ENCODE measurements at places on chromosomes 3 and 15.

DNA sequence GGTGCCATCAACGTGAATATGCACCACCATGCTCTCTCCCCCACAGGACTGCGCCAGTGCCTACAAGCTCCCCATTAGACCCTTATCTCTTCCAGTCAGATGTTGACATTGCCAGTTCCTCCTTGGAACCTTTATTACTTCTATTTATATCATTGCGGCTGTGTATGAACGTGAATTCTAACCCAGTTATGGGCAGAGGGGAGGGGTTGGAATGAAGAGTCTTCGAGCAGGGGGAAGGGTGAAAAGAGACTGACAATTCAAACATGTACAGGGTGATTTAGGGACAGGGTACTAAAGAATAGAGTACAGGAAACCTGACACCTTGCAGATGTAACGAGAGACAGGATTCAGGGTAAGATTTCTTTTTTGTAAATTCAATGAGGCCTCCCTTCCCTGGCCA is 41.8 kb upstream of the ST6GAL1 start:
- DNase-seq = no peak

- no peak for DNase-seq
Measured at GRCh38 chr3:74691946-74692345, 77.5 kb upstream of the CNTN3 start.

- no peak for DNase-seq
Measured at GRCh38 chr3:54642147-54642546, 285.7 kb downstream of the LRTM1 start.

- no peak for DNase-seq
Measured at GRCh38 chr3:124845406-124845805, 41.8 kb downstream of the ITGB5 start.

DNA sequence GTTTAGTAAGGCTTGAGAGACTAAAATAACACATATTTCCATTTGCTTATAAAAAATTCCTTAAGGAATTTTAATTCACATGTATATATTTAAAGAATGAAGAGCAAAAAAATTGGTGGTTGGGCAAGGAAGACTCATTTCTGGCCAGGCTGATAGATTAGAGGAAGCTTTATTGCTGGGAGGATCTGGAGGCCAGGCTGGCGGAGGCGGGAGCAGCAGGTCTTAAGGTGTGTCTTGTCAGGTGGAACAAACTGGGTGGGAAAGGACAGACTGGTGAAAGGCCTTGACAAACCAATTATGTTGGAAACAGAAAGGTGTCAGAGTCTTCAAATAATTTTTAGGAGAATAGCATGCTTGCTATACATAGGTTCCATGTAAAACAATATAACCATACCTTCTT is 124.7 kb downstream of the EPHA3 start:
- DNase-seq = no peak

GRCh38 chr3:15218689-15219088 is 12.6 kb downstream of the CAPN7 start:
- no peak for DNase-seq

GRCh38 chr3:37736624-37737023 is 125.1 kb upstream of the CTDSPL start:
- DNase-seq = no peak

DNA sequence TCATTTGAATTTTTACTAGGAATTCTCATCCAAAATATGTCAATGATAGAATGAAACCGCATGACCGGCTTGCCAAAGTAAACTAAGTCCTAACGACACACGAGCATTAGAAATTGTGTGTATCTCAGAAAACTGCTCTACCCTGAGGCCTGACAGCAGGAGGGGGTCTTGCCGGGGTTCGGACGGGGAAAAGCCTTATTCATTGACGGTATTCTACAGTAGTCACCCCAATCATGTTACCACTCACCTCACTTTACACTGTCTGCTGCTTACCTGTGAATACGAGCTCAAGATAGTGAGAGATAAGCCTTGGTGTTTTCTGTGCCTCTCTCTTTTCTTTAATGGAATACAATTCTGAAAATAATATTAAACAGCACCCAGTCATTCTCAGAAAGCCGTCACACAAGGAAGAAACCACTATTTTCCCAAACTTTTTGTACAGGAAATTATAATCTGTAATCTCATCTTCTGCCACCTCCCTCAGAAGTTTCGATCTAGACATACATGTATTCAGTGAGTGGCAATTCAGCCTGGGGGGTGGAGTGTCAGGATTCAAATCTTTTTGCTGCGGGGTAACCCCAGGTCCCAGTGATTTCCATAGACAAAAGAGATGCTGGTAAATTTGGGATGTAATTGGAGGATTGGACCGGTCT is 492 bp upstream of the FAM43A start:
- peak; percentile 46 for DNase-seq

DNA sequence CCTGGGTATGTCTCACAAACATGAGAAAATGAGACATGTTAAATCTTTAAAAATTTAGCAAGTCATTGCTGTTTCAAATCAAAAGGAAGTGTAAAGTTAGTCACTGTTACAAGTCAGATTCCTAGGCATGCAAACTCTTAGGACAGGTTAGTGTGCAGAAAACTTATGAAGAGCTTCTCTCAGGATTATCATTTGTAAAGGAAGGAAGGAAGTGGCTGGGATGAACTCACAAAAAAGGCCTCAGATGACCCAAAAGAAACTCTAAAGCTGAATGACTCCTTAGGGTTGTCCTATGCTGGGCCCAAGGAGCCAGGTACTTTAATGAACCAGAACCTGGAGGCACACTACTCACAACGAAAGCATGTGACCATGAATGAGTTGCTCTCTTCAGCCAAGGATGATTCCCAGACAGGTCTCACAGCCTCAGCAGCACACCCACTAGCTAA is 25.0 kb downstream of the MSL2 start:
- DNase-seq = no peak

DNA sequence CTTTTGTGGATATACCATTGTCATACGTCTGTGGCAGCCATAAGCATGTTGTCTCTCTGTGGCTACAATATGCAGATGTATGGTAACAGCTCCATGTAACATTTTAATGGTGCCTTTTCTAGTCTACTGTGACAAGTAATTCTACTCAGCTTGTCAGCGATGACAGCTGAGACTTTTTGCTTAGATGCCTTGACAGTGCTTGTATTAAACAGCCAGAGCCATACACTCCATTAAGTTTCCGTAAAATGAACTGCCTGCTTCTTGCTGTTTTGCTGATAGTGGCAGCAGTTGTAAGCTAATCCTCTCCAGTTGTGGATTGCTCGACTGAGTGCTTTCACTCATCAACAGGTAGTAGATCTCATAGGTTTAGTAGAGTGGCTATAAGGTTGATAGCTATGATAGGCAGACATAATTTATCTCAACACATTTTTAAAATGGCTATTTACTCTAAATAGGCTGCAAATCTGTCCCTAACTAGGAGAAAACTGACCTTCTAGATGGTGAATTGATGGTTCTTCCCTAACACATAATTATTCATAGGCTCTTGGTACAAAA is 260.2 kb upstream of the NAALADL2 start:
- DNase-seq = no peak

- no peak for DNase-seq
Measured at GRCh38 chr3:160869825-160870224, 113.8 kb downstream of the PPM1L start.

- no peak for DNase-seq
Measured at GRCh38 chr15:34275154-34275553, 50.3 kb downstream of the EMC4 start.

- no peak for DNase-seq
Measured at GRCh38 chr3:190865419-190865818, 2.9 kb upstream of the GMNC start.

- no peak for DNase-seq
Measured at GRCh38 chr3:188940573-188940932, 231.2 kb upstream of the TPRG1 start.

- no peak for DNase-seq
Measured at GRCh38 chr3:70737666-70738290, 425.3 kb upstream of the MDFIC2 start.

GRCh38 chr3:168620854-168621253 is 525.1 kb upstream of the GOLIM4 start:
- no peak for DNase-seq

DNA sequence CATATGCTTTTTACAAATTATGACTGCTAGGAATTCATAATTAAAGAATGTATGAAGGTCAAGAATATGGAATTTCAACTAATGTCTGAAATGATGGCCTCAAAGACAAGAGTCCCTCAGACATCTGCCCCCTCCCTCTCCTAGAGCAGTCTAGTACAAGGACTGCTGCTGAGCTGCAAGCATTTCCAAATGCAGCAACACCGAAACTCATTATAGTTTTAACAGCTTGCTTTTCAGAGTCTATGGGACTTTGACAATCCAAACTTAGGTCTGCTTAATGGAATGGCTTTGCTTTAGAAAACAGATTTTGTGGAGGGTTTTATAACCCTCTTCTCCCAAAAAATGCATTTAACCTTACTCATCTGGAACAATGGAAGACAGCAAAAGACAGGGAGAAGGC is 115.4 kb downstream of the WDR76 start:
- no peak for DNase-seq

Data from activated CD4-positive, alpha-beta T cell treated with anti-CD3 and anti-CD28 coated beads for 24 hours (primary cell).